ENCODE measurements at places on chromosomes 12 and 14.

GRCh38 chr12:115835445-115835844, 442.0 kb downstream of the MED13L start:
- no peak for DNase-seq

DNA sequence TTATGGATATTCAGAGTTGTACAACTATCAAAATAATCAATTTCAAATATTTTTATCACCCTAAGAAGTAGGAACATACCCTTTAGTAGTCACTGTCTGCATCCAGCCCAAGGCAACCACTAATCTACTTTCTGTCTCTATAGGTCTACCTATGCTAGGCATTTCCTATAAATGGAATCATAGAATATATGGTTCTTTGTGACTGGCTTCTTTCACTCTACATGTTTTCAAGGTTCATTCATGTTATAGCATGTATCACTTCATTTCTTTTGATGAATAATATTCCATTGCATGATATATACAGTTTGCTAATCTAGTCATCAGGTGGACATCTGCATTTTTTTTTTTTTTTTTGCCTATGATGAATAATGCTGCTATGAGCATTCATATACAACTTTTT, 112.4 kb downstream of the PPP1R12A start:
- DNase-seq = no peak

DNA sequence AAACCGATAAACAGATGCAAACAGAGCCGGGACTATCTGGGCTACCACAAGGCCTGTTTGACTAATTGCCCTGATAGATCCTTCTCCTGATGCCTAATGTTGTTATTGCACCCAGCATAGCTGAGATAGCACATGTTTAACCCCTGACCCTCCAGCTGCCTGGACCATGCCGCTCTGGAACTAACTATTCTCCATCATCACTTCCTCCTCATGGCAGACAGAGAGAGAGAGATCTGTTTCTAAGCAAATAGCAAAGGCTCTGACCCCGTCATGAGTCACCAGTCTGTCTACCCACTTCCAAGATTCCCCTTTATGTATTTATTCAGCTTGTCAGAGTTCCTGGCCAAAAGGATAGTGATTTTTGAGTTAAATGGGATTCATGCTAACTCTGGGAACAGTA, 58.2 kb upstream of the FLRT2 start:
- DNase-seq = no peak

GRCh38 chr14:96083667-96084320, 44.6 kb downstream of the C14orf132 start:
- no peak for DNase-seq

GRCh38 chr12:34598352-34598827, 576.1 kb downstream of the ALG10 start:
- no peak for DNase-seq

DNA sequence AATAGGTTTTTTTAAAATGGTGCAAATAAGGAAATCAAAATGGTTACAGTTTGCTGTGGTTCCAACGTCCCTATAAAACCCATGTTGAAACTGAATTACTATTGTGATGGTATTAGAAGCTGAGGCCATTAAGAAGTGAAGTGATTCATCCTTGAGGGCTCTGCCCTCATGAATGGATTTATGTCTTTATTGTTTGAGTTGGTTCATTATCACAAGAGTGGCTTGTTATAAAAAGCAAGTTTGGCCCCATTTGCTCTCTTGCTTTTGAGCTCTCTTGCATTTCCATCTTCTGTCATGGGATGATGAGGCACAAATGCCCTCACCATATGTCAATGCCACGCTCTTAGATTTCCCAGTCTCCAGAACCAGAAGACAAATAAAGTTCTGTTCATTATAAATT, 62.3 kb downstream of the PRKD1 start:
- DNase-seq = no peak

DNA sequence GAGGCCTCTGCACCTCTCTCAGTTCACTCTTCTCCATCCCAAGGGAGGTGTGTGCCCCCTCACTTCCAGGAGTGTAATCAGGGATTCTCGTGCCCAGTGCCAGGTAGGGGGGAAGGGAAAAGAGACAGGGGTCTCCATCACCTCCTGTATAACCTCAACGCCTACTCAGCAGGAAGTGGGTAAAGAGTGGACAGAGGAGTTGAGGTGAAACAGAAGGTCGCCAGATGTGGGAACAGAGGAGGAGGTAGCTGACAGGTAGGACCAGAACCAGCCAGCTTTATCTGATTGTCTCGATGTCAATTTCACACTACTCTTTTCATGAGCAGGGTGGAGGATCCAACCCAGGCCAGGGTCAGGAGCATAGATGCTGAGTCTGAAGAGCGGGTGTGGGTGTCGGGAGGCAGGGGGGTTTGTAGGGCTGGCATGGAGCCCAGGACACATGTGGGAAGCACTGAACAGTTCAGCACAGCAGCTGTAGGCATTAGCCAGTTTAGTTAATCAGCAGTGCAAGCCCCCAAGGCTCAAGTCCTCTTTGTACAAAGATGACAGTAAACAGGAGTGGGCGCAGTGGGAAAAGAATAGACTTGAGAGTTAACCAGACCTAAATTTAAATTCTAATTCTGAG, 213.5 kb downstream of the PELI2 start:
- no peak for DNase-seq

GRCh38 chr14:63715360-63715759, 12.5 kb downstream of the SGPP1 start:
- no peak for DNase-seq

- no peak for DNase-seq
Observed at GRCh38 chr14:90564496-90564895, 167.7 kb downstream of the CALM1 start.

GRCh38 chr12:23415180-23415579, 534.3 kb downstream of the SOX5 start:
- DNase-seq = no peak

DNA sequence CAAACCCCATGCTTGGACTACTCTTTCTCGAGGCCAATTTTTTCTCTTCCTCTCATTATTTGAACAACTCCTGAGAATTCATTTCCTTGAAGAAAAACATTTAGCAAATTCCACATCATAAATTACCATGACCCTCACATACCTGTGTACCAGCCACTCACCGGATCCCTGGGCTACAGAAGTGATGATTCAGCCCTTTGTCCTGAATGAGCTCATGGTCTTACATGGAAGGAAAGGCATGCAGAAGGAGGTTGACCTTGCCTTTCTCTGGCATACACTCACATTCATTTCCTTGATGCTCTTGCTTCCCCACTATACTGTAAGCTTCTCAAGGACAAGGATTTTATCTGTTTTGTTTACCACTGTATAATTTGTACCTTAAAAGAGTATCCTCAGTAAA, 191.5 kb downstream of the SLC5A8 start:
- no peak for DNase-seq

- DNase-seq = no peak
Observed at GRCh38 chr12:123573870-123574269, 10.5 kb upstream of the TMED2 start.

DNA sequence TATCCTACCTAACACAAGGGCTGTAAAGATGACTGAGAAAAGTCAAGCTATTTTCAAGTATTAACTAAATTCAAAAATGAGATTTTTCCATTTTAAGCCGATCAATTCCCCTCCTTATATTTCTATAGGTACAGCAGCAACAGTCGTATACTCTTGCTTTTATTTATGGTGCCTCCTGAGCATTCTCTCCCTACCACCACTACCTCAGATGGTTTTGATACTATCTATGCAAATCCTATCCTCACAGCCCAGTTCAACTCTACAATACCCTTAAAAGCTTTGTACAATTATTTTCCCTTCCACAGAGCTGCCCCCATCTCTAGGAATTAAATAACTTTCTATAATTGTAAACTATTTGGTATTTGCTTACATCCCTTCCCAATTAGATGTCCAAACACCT, 52.1 kb downstream of the GALC start:
- DNase-seq = no peak

DNA sequence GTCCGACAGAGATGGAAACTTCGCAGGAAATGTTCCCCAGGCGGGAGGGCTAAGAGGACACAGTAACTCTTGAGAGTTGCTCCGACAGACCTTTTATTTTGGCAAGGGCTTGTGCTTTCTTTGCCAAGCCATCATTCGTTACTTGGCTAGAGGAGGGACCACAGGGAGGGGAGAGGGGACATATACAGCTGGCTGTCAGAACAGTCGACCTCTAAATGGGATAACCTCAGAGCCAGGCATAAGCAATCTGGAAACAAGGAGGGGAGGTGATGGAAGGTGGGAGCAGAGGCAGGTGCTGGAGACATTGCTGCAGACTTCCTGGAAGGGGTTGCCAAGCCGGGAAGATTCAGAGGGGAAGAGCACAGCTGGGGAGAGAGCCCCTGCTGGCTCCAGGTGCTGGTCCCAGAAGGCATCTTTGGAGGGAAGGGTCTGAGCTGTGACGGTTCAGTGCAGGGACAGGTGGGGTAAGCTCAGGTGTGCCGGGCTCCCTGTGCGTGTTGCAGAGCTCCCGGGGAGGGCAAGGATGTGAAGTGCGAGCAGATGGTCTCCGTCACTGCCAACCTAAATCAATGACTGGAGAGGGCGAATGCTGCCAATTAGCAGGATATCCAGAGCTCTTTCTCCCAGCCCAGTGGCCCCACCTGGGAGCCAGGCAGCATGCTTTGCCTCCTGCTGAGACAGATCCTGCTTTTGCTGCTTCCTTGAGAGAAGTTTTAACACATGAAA, 50.1 kb downstream of the CHST11 start:
- no peak for DNase-seq

- DNase-seq = no peak
Observed at GRCh38 chr12:587132-588023, 75.9 kb downstream of the NINJ2 start.

DNA sequence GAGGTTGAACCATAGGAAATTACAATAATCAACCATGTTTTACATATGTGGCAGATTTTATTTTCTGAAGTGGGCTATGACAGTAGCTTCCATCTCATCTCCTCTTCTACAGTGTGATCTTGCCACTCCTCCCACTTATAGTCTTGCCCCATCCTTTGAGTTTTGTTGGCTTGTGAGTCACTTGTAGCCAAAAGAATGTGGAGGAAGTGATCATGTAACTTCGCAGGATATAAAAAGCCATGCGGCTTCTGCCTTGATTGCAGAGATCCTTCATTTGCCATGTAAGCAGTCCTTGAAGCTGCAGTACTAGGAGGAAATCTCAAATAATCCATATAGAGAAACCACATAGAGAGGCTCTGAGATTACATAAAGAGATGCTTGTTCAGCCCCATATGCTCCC, 13.7 kb upstream of the ZNF84 start:
- no peak for DNase-seq

GRCh38 chr14:80095623-80096022, 115.7 kb downstream of the DIO2 start:
- no peak for DNase-seq

- DNase-seq = no peak
Observed at GRCh38 chr12:27480016-27480415, 33.5 kb downstream of the SMCO2 start.

DNA sequence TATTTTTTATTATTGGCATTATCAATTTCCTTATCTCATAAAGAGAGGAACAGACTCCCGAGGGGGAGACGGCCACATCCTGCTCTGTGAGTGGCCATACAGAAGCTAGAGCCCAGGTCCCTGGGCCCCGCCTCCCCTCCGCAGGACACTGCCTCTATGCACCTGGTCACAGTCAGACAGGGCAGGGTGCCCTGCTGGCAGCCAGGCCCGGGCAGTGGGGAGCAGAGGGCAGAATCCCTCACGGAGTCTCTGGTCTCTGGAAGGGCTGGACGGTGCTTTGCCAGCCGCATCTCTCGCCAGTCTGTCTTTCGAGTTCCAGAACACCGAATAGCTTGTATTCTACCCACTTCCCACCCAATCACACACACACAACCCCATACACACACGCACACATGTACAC, 16.4 kb upstream of the CACNA2D4 start:
- no peak for DNase-seq

DNA sequence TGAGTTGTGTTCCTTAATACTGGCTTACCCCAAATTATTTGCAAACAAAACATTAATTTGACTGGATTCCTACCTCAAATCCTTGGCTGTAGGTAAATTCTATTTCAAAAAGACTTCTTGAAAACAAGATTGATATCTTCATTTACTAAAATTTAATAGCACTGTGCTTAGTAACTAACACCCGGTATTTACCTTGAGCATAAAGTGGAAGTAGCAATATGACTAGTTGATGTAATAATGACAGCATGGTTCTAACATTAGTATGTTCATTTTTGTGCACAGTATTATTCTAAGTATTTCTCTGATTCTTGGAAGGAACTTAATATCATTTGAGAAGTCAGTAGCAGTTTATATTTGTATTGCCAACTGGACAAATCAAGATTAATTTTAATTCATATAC, 96.8 kb downstream of the PPHLN1 start:
- DNase-seq = no peak

DNA sequence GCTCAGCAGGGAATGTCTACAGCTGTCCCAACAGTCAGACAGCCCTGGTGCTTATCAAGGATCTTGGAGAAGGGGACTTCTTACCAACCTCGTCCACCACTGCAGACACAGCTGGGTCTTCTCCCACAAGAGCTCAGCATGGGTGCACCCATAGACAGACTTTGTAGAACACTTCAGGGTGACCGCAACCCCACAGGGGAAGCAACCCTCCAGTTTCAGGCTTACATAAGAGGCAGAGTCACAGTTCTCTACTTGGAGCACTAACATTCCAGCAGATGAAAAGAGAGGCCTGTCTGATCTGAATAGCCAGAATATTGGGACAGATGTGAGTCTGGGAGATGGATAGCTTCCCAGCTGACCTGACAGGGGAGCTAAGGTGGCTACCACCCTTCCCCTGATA, 3.5 kb upstream of the CLEC1A start:
- no peak for DNase-seq

DNA sequence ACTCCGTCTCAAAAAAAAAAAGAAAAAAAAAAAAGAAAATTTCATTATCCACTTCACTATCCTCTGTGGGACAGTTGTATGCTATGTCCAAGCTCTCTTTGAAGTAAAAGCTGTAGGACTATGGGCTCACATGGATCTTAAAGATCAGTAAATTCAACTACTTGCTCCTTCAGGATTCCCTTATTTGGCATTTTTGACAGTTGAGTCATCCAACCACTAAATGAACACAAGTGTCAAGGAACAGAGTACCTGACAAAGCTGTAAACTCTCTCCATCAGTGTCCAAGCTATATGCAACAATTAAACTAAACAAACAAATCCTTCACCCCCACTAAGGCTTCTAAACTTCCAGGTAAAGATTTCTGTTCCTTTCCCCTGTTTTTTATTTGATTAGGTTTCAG, 177.0 kb downstream of the CEP128 start:
- DNase-seq = no peak

GRCh38 chr12:32036477-32037263, 70.0 kb upstream of the BICD1 start:
- no peak for DNase-seq

- no peak for DNase-seq
Observed at GRCh38 chr14:74364271-74364880, 16.1 kb downstream of the VRTN start.

DNA sequence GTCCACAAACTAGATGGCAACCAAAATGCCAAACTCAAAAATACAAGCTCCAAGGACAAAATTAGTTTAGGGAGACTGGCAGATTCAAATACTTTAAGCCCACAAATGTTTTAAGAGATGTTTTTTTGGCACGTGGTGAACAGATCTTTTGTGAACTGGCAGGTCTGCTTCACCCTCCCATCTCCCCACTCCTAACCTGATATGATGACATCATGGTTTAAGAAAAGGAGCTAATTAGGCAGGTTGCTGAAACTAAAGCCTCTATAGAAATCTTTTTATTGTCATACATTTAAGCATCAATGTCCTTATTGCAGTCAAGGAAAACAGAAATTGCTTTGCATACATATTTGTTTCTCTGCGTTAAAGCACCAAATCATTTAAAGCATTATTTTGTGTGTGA, 5.8 kb downstream of the LRIG3 start:
- no peak for DNase-seq

Data from activated T-helper 9 cell treated with anti-CD3 and anti-CD28 coated beads, Interleukin-2, amount 50 U/mL, for 16 hours (primary cell).